ENCODE measurements at places on chromosomes 3 and 15.

DNA sequence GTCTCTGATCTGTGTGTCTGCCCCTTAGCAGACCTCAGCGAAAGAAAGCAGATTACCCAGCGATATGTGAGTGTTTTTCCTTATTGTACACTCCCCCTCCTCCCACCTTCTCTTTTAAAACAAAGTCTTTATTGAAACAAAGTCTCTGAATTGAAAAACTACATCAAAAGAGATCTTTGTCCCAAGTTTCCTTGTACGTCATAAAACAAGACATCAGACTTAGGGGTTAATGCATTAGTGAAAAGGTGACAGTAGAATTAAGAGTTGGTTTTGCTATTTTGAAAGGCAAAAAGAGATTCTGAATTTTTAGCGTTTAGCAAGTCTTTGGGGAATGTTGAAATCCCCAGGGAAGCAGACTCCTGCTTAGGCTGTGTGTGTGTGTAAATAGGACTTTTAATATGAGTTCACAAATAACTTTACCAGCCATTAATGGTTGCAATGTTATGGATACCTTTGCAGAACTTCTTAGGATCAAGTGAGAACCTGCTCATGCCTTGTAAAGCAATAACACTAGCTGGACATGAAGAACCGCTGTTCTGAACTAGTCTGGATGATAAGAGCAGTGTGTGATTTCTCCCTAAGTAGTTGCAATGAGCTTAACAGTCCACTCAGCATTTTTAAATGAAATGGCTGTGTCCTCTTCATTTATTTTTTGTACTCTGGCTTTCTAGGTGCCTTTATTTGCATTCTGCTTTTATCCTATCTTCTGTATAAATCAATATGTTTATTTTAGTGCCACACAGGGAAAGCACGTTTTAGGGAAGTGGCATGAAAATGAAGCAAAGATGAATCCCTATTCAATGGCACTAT is 136.6 kb downstream of the MCTP2 start:
- no peak for DNase-seq

DNA sequence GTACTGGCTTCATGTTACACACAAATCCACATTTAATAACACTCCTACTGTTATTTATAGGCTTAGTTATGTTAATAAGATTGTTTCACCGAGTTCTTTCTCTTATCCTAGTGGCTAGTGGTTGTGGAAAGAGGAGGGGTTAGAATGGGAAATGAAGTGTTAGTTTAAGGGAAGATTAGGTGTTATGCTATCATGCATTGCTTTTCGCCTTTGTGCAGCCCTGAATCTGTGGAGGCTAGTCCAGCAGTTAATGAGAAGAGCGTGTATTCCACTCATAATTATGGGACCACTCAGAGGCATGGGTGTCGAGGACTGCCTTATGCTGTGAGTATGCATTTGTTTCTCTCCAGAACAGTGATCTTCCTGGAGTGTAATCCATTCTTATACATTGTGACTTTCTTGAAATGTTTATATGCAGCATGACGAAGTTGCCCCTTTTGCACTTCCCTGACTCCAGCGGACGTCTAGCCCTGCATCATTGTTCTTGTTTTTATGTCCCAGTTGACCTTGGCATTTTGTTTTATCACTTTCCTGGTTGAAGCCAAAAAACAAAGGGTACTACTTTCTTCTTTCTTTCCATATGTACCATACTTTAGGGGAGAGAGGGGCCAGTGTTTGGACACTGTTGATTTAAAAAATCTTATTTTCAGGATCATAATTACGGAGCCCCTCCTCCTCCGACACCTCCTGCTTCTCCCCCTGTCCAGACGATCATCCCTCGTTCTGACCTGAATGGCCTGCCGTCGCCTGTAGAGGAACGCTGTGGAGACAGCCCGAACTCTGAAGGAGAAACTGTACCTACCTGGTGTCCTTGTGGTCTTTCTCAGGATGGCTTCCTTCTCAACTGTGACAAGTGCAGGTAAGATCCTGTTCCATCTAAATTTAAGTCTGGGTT is 36.5 kb downstream of the SETD5 start:
- DNase-seq = no peak

DNA sequence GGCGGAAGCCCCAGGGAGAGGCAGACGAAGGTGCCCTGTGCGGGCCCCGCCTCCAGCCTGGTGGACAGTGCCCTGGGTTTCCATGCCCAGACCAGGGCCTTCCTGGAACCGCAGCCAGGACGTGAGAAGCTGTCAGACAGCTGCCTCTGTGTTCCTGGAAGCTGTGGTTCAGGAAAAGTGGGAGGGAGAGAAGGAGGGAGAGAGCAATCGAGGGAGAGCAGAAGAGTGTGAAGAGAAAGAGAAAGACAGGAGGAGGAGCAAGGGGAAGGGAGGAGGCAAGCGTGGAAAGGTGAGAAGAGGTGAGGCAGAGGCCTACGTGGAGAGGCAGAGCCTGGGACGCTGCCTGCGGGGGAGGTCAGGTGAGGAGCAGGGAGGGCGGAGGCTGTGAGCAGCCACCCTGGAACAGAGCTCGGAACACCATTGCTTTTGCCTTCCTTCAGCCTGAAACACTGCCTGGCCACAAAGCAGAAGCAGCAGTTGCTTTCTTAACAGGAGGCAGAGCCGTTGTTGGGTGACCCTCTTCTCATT is 18.6 kb downstream of the ZDHHC19 start:
- DNase-seq = no peak

DNA sequence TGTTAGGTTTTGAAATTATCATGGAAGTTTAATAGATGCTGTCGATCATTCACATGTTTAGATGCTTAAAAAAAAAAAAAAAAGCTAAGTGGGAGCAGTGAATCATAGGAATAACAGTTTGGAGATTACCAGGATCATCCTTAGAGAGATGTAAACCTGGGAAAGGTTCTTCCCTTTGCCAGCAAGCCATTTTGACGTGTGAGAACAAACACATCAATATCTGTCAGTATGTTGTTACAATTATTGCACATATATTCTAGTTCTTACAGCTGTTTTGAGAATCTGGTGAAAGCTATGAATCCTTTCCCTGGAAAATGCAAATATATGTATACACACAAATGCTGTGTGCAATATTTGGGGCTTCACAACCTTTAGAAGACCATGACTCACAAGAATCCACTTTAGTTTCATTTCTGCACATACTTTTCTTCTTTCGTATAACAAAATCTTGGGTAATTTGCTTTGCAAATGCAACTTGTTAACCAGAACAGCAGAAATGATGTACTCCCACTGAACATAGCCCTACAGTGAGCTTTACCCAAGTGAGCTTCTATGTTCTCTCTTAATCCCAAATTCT is 12.0 kb downstream of the NFKBIZ start:
- DNase-seq = no peak

- no peak for DNase-seq
These were observed 7.7 kb upstream of the FLNB start for GRCh38 chr3:58000306-58001085.

- no peak for DNase-seq
These were observed 66.5 kb upstream of the CDAN1 start for GRCh38 chr15:42803436-42803835.

DNA sequence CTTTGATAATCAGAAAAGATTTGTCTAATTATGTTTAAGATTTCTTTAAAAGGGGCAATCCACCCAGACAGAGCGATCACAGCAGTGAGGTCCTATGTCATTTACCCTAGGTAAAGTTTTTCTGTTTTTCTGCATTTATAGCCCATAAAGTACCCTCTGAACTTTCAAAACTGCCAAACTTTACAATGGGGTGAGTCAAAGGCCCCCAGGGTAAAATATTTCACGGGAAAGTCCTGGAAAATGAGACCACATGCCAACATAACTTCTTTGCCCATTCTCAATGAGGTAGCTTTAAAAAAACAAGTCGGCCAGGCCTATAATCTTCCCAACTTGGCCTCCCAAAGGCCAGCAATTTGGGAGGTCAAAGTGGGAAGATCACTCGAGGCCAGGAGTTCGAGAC is 53.0 kb downstream of the SUCLG2 start:
- DNase-seq = no peak

DNA sequence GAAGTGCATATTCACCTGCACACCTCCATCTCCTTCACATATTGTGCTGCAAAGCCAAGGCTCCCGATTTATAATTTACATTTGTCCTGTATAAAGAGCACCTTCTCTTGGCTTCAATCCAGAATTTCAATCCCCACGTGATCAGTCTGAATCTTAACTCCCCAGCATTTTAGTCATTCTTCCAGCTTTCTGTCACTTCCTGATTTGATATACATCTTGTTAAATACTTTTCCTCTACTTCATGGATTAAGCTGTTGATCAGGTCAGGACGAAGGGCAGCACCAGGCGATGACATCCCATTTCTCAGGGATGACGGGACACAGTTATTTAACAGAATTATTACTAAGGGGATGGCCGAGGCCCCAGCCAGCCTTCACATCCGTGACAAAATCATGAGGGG is 212.5 kb downstream of the EPHB1 start:
- no peak for DNase-seq

- DNase-seq = no peak
These were observed 81.4 kb upstream of the KLF13 start for GRCh38 chr15:31245135-31245689.

GRCh38 chr3:159238646-159239045 is 436.8 kb downstream of the MFSD1 start:
- DNase-seq = no peak

DNA sequence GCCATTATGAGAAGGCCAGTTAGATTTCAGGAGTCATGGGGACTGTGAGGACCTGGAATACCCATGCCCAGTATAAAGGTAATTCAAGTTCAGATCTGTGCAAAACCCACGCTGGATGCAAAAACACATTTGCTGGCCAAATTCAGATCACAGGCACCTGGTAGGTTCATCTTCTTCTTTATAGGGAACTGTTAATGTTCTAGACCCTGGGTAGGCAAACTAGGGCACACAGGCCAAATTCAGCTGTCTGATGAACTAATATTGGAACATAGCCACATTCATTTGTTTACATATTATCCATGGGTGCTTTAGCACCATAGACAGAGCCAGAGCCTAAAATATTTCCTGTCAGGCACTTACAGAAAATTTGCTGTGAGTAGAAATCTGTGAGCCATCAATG is 241.4 kb downstream of the PTPRG start:
- DNase-seq = no peak

GRCh38 chr3:178669022-178669601 is 132.9 kb downstream of the KCNMB2 start:
- no peak for DNase-seq

DNA sequence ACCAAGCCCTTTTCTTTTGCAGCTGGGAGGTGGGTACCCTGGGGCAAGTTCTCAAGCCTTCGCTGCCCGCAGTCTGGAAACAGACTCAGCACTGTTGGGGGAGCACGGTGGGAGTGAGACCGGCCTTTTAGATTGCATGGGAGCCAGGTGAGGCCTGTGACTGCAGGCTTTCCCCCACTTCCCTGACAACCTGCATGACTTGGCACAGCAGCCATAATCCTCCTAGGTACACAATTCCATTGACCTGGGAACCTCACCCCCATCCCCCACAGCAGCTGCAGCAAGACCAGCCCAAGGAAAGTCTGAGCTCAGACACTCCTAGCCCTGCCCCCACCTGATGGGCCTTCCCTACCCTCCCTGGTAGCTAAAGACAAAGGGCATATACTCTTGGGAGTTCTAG is 52.2 kb upstream of the CCDC80 start:
- no peak for DNase-seq

DNA sequence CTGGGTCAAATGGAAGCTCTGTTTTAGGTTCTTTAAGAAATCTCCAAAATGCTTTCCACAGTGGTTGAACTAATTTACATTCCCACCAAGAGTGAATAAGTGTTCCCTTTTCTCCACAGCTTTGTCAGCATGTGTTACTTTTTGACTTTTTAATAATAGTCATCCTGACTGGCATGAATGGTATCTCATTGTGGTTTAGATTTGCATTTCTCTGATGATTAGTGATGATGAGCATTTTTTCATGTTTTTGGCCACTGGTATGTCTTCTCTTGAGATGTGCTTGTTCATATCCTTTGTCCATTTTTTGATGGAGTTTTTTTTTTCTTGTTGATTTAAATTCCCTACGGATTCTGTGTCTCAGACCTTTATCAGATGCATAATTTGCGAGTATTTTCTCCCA is 745.0 kb upstream of the BCHE start:
- no peak for DNase-seq

GRCh38 chr3:185933374-185934173 is 4.2 kb downstream of the TRA2B start:
- DNase-seq = no peak

GRCh38 chr3:45582430-45582829 is 12.1 kb upstream of the LIMD1 start:
- DNase-seq = no peak
